Stimulated activated CD8-positive, alpha-beta memory T cell treated with anti-CD3 and anti-CD28 coated beads, Interleukin-15, amount 100 ng/mL, for 1 hour (primary cell): ENCODE measurements at places on chromosomes 11 and 22.

DNA sequence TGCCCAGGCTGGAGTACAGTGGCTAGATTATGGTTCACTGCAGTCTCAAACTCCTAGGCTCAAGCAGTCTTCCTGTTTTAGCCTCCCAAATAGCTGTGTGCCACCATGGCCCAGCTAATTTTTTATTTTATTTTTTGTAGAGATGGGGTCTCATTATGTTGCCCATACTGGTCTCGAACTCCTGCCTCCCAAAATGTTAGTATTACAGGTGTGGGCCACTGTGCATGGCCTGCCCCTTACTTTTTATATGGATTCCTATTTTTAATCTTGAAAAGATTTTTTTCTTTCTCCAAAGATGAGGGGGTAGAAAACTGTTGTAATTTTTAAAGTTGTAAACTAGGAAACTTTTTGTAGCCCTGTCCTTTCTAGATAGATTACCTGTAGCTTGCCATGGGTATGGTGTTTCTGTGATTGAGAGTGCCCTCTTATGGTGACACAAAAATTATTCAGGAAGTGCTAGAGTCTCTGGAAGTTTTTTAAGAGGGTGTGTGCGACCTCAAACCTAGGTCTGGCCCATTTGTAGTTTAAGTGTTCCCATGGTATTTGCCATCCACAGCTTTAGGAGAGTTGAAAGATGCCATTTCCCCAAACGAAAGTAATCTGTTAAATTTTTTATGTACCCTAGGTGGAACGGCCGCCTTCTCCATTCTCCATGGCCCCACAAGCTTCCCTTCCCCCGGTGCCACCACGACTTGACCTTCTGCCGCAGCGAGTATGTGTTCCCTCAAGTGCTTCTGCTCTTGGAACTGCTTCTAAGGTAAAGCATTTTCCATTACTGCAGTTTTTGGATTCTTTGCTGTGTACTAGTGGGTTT lies 32.4 kb downstream of the MCAM start:
- DNase-seq, result no peak

DNA sequence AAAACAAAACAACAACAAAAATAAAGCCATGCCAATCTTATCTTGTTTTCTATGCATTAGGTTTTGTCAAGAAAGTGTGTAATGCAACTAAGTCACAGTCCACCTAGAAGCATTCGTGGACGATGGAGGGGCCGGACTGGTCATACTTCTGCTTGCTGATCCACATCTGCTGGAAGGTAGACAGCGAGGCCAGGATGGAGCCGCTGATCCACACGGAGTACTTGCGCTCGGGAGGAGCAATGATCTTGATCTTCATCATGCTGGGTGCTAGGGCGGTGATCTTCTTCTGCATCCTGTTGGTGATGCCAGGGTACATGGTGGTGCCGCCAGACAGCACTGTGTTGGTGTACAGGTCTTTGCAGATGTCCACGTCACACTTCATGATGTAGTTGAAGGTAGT lies 18.3 kb upstream of the EP300 start:
- DNase-seq, result no peak

- no peak for DNase-seq
These were observed 319.2 kb downstream of the MN1 start for GRCh38 chr22:27482402-27482801.

- no peak for DNase-seq
These were observed 7.5 kb downstream of the CTTN start for GRCh38 chr11:70405679-70406395.

DNA sequence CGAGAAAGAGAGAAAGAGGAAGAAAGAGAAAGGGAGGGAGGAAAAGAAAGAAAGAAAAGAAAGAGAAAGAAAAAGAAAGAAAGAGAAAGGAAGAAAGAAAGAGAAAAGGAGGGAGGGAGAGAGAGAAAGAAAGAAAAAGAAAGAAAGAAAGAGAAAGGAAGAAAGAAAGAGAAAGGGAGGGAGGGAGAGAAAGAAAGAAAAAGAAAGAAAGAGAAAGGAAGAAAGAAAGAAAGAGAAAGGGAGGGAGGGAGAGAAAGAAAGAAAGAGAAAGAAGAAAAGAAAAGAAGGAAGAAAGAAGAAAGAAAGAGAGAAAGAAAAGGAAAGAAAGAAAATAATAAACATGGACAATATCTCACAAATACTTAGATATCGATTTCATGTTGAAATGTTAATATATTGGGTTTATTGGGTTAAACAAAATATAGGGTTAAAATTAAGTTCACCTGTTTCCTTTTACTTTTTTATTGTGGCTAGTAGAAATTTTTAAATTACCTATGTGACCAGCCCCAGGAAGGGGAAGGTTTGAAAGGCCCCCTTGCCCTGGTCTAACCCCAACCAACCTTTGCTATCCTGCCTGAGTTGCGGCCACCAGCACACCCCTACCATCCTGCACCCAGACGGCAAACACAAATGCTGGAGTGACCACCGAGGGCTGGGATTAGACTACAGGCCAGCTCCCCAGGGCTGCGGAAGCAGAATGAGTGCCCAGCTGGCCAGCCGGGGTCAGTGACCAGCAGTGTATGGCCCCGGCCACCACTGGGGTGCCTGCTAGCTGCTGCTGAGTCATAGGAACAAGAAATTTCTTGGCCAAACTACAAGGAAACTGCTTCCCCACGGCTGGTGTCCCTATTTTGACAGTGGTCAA lies 81.0 kb upstream of the FGF3 start:
- DNase-seq, result no peak

GRCh38 chr11:73099512-73100266 lies 42.4 kb downstream of the FCHSD2 start:
- no peak for DNase-seq

- DNase-seq, result no peak
These were observed 20.1 kb upstream of the CARS1 start for GRCh38 chr11:3077189-3077836.

GRCh38 chr11:16897470-16898061 lies 116.6 kb downstream of the PLEKHA7 start:
- DNase-seq, result no peak

DNA sequence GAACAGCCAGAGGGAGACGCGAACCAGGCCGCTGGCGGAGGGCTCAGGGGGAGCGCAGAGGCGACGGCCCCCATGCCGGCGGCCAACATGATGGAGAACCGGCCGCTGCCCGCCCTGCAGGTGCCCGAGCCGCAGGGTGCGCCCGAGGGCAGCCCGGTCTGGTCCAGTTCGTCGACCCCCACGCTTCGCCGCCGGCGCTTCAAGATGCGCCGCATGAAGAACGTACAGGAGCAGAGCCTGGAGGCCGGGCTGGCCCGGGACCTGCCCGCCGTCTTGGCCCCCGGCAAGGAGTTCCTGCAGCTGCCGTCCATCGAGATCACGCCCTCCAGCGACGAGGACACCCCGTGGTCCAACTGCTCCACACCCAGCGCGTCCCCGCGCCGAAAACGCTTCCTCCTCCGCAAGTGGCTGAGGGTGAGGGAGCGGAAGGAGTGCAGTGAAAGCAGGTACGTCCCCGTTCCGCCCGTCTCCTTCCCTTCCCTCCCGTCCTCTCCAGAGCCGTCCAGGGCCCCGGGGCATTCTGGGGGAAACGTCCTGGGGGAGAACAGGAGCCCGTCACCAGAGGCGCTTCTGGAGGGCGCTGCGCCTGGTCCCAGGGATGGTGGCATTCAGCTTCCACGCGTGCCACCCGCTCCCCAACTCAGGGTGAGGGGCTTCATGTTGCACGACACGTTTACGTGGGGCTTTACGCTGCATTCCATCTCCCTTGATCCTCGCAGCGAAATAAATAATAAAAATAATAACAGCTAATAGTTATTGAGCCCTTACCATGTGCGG lies 840 bp downstream of the GRAMD1B start:
- DNase-seq, result peak; percentile 19

DNA sequence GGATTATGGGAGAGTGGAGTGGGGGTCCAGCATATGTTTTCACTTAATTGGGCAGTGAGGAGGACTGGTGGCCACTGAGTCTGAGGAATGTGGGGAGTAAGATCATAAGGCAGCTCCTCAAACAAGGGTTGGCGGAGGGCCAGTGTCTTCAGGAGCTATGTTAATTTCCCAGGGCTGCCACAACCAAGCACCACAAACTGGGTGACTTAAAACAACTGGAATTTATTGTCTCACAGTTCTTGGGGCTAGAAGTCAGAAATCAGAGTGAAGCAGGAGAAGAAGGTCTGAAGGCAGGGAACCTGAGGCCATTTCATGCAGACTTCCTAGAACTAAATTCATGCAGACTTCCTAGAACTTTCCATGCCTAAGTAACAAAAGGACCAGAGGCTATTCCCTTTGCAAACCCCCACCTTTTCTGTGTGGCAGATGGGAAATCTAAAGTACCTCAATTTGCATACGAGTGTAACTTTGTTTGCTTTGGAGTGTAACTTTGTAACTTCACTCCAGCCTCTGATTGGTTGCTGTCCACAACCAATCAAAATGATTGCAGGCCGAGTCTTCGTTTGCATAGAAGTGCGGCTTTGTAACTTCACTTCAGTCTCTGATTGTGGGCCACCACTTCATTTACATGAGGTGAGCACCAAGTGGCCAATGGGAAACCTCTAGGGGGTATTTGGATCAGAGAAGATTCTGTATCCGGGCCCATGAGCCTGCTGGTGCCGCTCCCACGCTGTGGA lies 50.5 kb upstream of the ZBED5 start:
- DNase-seq, result no peak

- no peak for DNase-seq
These were observed 58.1 kb downstream of the SNX19 start for GRCh38 chr11:130858215-130858614.

DNA sequence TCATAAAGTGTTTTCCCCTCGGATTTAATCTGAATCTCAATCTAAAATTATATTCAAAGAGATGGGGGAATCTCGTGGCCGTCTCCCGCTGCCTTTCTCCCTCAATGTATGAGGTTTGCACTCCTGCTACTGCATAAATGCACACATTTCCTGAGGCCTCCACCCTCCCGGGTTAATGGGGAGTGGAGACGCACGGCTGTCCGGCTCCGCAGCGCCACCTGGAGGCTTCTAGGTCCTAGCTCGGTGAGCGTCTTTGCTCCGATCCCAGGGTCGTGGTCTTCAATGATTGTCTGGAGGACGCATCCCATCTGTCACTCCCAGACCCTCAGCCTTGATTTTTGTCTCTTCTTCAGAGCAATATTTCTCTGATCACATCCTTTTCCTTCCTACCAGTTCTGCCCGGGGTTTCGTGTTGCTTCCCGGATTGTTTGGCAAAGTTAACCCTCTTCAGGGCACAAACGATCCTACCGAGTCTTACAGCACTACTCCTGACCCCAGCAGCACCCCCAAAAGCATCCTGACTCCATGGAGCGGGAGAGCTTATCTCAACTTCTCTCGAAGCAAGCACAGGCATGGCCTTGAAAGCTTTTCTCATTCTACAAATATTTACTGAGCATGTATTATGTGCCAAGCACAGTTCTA lies at the start of gene LMO1:
Gene LMO1 (minus strand): TSS at position 110 of the 642 bp plus-strand sequence. CDS start 516 bp downstream, outside the sequence.
- DNase-seq, result peak; percentile 57

DNA sequence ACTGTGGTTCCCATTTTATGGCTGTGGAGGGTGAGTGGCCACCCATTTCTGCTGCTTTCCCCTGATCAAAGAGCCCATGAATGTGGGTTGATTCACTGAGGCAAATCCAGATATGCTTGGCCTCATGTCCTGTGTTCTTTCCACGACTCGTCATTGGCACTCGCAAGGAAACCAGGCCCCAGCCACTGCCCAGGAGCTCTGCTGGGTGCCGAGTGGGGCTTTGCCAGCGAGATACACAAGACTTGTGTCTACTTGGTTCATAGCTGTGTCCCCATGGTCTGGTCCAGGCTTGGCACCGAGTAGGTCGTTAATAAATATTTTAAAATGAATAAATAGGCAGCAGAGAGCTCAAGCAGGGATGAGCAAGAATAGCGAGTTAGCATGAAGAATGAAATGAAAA lies 1291.5 kb downstream of the TBC1D22A start:
- no peak for DNase-seq

DNA sequence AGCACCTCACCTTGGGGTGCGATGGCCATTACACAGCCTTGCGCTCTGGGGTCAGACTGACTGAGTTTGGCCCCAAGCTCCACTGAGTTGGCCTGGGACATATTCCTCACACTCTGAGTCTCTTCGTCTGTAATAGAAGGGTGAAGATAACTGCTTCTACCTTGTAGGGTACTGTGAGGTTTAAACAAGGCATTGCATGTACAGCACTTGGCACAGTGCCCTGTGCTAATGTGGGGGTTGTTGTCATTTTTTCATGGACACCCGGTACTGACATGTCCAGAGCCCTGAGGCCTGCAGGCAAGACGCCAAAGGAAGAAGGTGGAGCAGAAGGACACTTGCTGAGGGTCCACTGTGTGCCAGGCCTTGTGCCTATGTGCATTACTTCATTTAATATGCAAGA lies 50.7 kb downstream of the OTOG start:
- DNase-seq, result no peak

DNA sequence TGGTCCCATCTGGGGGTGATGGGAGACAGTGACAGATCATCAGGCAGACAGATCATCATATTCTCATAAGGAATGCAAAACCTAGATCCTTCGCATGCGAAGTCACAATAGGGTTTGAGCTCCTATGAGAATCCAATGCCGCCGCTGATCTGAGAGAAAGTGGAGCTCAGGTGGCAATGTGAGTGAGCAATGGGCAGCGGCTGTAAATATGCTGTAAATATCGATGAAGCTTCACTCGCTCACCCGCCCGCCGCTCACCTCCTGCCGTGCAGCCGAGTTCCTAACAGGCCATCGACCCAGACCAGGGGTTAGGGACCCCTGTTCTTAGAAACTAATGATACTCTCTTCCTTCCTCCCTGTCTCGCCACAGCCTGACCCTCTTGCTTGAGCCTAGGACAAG lies 9.4 kb upstream of the PLA2G6 start:
- no peak for DNase-seq
